ENCODE measurements at places on chromosomes 12 and 14. TPM values are rescaled to one million over a fixed set of nuclear protein-coding genes. Genes with fewer than 3 reads are reported as not detected.

GRCh38 chr14:63426838-63427352, 108.2 kb upstream of the GPHB5 start:
- no peak for DNase-seq

DNA sequence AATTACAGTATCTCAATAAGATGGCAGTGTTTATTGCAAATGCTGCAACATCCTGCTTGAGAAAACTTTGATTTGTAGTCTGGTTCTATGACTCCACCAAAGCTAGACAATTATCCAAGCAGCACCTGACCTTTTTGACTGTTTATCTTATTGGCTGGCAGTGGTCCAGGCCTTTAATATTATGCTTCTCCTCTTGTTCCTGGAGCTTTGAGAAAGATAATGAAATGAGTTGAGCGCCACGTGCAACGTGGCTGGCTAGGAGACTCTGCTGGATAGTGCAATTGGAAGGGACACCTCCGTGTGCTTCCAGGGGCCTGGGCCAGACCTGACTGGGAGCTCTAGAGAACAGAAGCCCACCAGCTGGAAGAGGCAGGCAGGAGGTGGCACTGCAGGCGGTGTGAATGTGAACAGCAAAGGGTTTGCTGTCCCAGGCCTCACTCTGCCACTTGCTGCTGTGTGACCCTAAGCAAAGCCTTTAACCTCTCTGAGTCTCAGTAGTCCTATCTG, 349.3 kb downstream of the CACNA1C start:
- no peak for DNase-seq

GRCh38 chr14:79496701-79497100, 714.6 kb downstream of the DIO2 start:
- DNase-seq: no peak

DNA sequence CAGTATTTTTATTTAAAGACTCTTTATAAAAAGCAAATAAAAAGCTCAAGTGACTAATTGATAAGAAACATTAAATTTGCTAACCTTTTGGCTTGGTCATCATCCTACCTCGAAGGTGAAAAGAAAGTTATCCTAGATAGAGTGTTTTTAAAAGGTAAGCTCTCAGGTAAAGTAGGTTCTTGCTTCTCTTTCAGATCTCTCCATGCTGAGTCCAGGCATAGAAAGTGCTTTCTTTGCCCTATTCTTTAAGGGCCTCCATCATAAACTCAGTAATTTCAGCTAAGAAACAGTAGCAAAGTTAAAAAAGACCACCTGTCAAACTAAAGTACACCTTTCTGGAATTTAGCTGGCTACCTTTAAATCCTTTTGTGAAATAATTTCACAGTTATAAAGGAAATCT, 20.6 kb upstream of the ANHX start:
- DNase-seq: no peak

DNAH10 gene
- 0.72 TPM for total RNA-seq

DNA sequence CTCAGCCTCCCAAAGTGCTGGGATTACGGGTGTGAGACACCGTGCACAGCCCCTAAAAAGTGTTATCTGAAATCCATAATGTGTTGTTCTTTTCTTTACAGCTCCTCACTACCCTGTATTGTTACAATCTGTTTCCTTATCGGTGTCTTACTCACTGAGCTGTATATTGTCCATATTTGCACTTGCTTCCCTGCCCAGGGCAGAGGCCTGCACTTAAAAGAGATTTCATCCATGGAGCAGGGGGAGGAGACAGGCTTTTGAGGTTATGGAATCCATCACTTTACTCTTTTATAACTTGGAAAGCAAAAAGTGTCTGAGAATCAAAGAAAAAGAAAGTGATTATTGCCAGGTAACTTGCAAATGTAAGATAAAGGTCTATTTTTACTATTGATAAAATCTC, 251.0 kb downstream of the DIO2 start:
- DNase-seq: peak; percentile 57

- no peak for DNase-seq
Observed at GRCh38 chr14:71346685-71347084, 439.4 kb downstream of the PCNX1 start.

- DNase-seq: no peak
Observed at GRCh38 chr12:89126712-89127111, 225.6 kb downstream of the DUSP6 start.

- DNase-seq: peak; percentile 79
Observed at GRCh38 chr12:122080149-122081082, 1.9 kb downstream of the MLXIP start.

C12orf50 gene
- total RNA-seq: 9.1 TPM

ZFYVE21 gene
- total RNA-seq: 55.6 TPM

GRCh38 chr12:41709012-41709411, 435.7 kb downstream of the GXYLT1 start:
- DNase-seq: no peak

Data from umbilical cord (tissue), 2 donors.